ENCODE measurements at places on chromosomes 4 and X.

GRCh38 chr4:55859711-55860110, 6.3 kb downstream of the EXOC1 start:
- no peak overlapping the region for H3K27ac ChIP-seq
- H3K27me3 ChIP-seq = no peaks in the 10 kb centered on the region
- no peak for DNase-seq
- H3K4me1 ChIP-seq = no peaks in the 10 kb centered on the region
- H3K36me3 ChIP-seq = no peaks in the 10 kb centered on the region

DNA sequence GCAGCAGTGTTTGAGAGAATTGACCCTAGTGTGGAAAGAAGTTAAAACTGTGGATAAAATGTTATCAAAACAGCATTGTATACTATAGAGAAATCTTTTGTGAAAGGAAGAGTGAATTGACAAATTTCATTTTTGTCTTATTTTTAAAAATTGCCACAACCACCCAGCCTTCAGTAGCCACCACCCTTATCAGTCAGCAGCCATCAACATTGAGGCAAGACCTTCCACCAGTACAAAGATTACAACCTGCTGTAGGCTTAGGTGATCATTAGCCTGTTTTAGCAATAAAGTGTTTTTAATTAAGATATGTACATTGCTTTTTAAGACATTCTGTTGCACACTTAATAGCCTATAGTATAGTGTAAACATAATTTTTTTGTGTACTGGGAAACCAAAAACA, 91.1 kb downstream of the NFKB1 start:
- no peaks in the 10 kb centered on the region for H3K27me3 ChIP-seq
- H3K27ac ChIP-seq = no peak overlapping the region
- peaks cover 3% of the 10 kb centered on the region for H3K4me1 ChIP-seq

DNA sequence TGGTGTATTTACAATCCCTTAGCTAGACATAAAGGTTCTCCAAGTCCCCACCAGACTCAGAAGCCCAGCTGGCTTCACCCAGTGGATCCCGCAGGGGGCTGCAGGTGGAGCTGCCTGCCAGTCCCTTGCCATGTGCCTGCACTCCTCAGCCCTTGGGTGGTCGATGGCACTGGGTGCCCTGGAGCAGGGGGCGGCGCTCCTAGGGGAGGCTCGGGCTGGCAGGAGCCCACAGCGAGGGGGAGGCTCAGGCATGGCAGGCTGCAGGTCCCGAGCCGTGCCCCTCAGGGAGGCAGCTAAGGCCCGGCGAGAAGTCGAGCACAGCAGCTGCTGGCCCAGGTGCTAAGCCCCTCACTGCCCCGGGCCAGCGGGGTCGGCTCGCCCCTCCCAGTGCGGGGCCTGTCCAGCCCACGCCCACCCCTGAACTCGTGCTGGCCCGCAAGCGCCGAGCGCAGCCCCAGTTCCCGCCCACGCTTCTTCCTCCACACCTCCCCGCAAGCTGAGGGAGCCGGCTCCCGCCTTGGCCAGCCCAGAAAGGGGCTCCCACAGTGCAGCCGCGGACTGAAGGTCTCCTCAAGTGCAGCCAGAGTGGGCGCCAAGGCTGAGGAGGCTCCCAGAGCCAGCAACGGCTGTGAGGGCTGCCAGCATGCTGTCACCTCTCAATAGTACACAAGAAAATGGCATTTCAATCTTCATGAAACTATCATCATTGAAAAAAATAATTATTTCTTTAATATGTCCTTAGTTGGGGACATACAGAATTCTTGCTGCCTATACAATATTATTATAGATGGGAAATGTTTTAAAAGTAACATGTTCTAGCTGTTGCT, 189.1 kb downstream of the SLC7A11 start:
- H3K27me3 ChIP-seq = no peaks in the 10 kb centered on the region
- no peak overlapping the region for H3K27ac ChIP-seq
- DNase-seq = no peak
- no peaks in the 10 kb centered on the region for H3K4me1 ChIP-seq
- no peak overlapping the region for H3K4me3 ChIP-seq
- H3K36me3 ChIP-seq = no peaks in the 10 kb centered on the region

DNA sequence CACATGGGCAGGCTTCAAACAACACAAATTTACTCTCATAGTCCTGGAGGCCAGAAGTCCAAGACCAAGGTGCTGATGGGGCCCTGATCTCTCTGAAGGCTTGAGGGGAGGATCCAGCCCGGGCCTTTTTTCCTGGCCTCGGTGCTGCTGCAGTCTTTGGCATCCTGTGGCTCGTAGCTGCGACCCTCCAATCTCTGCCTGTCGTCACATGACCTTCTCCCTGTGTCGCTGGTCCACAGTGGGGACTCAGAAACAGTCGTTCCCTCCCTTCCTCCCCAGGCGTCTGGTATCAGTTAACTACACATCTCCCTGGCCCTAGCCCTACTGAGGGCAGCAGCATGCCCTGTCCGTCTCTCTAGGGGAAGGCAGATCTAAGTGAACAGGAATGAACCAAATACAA, 19.1 kb upstream of the MSX1 start:
- DNase-seq = no peak
- H3K27me3 ChIP-seq = no peaks in the 10 kb centered on the region
- H3K36me3 ChIP-seq = no peaks in the 10 kb centered on the region
- H3K4me1 ChIP-seq = no peaks in the 10 kb centered on the region
- no peak overlapping the region for H3K27ac ChIP-seq

- H3K4me3 ChIP-seq = peak overlapping the region; percentile 92
- H3K27ac ChIP-seq = peak overlapping the region; percentile 97
- no peaks in the 10 kb centered on the region for H3K36me3 ChIP-seq
- no peaks in the 10 kb centered on the region for H3K27me3 ChIP-seq
- no peak for DNase-seq
Measured at GRCh38 chrX:1536712-1537030, 314 bp downstream of the P2RY8 start.

- no peak overlapping the region for H3K4me3 ChIP-seq
- no peaks in the 10 kb centered on the region for H3K36me3 ChIP-seq
- no peak overlapping the region for H3K27ac ChIP-seq
- no peaks in the 10 kb centered on the region for H3K4me1 ChIP-seq
Measured at GRCh38 chr4:180799798-180800197, 1443.4 kb upstream of the TENM3 start.

DNA sequence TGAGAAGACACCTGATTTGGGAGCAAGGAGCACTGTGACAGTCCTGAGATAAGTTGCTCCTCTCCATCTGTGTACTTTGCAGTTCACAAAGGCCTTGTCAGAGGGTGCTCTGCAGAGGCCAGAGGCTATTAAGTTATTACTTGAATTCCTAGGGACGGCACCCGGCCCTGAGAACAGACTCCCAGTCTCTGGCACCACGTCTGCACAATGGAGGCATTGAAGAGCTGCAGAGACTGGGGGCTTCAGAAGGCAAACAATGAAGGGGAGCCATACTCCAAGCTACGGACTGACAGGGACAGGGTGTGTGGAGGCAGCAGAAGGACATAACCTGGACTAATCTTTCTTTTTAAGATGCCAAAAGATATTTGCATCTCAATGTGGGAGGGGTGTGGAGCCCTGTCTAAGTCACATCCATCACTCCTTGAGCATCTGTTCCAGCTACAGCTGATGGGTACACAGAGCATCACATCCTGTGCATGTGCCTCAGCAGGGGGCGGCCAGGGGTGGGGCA, 11.5 kb downstream of the RASGEF1B start:
- no peak for DNase-seq
- no peaks in the 10 kb centered on the region for H3K36me3 ChIP-seq
- no peaks in the 10 kb centered on the region for H3K4me1 ChIP-seq
- H3K4me3 ChIP-seq = no peak overlapping the region

DNA sequence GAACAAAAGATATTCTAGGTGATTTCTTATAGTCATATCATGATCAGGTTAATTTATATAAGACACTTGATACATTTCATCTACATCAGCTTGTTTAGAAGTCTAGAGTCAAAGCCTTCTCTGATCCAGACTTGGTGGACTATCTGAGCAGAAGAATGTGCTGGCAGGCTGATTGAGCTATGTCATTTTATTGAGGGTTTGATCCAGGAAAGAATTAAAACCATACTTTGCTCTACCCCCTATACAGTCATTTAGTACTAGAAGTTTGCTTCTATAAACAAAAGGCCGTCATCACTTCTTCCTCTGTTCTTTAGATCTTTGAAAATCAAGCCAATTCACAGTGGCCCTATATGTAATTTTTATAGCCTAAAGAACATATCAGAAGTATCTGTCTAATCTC, 173.1 kb upstream of the PITX2 start:
- no peaks in the 10 kb centered on the region for H3K27me3 ChIP-seq
- no peaks in the 10 kb centered on the region for H3K36me3 ChIP-seq
- no peak for DNase-seq
- no peak overlapping the region for H3K27ac ChIP-seq
- no peaks in the 10 kb centered on the region for H3K4me1 ChIP-seq
- H3K4me3 ChIP-seq = no peak overlapping the region

GRCh38 chr4:142404191-142404611, 441.9 kb downstream of the INPP4B start:
- no peaks in the 10 kb centered on the region for H3K36me3 ChIP-seq
- H3K4me1 ChIP-seq = no peaks in the 10 kb centered on the region
- H3K27ac ChIP-seq = no peak overlapping the region

- no peak overlapping the region for H3K4me3 ChIP-seq
- H3K27me3 ChIP-seq = no peaks in the 10 kb centered on the region
- H3K4me1 ChIP-seq = peaks cover 23% of the 10 kb centered on the region
Measured at GRCh38 chr4:4488405-4489404, 53.1 kb downstream of the STX18 start.

GRCh38 chr4:82739287-82740190, 59.1 kb downstream of the SCD5 start:
- H3K4me1 ChIP-seq = peaks cover 3% of the 10 kb centered on the region
- no peak overlapping the region for H3K27ac ChIP-seq
- H3K36me3 ChIP-seq = no peaks in the 10 kb centered on the region
- no peak overlapping the region for H3K4me3 ChIP-seq
- peak; percentile 12 for DNase-seq
- H3K27me3 ChIP-seq = no peaks in the 10 kb centered on the region

GRCh38 chr4:153365003-153365402, 20.5 kb downstream of the MND1 start:
- DNase-seq = no peak
- H3K4me3 ChIP-seq = no peak overlapping the region
- H3K4me1 ChIP-seq = no peaks in the 10 kb centered on the region
- peaks cover 5% of the 10 kb centered on the region for H3K36me3 ChIP-seq
- no peaks in the 10 kb centered on the region for H3K27me3 ChIP-seq

DNA sequence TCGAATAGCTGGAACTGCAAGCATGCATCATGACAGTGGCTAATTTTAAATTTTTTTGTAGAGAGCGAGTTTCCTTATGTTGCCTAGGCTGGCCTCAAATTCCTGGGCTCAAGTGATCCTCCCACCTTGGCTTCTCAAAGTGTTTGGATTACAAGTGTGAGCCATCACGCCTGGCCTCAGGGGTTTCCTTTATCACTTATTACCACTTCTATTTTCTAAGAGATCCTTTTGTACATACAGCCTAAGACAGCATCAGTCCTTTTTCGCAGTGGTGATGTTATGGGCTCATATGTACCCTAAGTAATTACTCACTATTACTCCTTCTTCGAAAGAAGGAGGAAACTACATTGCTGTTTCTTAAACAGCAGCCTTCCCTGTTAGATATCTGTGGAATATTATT, 54.1 kb upstream of the CDKN2AIP start:
- no peaks in the 10 kb centered on the region for H3K4me1 ChIP-seq
- DNase-seq = no peak
- H3K27me3 ChIP-seq = no peaks in the 10 kb centered on the region
- no peaks in the 10 kb centered on the region for H3K36me3 ChIP-seq
- H3K27ac ChIP-seq = no peak overlapping the region

DNA sequence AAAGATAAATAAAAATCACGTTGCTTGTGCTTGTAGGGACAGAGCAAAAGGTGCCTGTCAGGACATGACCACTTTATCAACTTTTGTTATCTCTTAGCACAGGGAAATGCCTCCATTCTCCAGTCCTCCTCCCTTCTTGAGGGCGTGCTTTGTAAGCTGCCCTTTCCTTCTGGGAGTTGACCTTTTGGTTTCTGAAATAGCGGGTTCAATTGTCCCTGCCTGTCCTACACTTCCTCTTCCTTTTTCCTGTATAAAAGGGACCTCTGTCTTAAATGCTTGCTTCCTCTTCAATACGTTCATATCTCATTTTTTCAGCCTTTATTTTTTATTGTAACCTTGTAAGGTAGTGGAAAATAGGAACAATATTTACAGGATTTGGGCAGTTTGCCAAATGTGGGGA, 153.5 kb downstream of the SH3BGRL start:
- no peaks in the 10 kb centered on the region for H3K4me1 ChIP-seq
- no peak overlapping the region for H3K4me3 ChIP-seq
- no peak for DNase-seq
- no peaks in the 10 kb centered on the region for H3K27me3 ChIP-seq
- no peak overlapping the region for H3K27ac ChIP-seq
